Sciatic nerve (tissue), 2 donors: ENCODE measurements at places on chromosomes 1 and 21. TPM values are rescaled to one million over a fixed set of nuclear protein-coding genes. Genes with fewer than 3 reads are reported as not detected.
A peak's percentile ranks its signal among the peaks of the same experiment; 100 is the strongest.

- DNase-seq: no peak
Measured at GRCh38 chr1:6208723-6209660, 3.1 kb downstream of the RNF207 start.

DNA sequence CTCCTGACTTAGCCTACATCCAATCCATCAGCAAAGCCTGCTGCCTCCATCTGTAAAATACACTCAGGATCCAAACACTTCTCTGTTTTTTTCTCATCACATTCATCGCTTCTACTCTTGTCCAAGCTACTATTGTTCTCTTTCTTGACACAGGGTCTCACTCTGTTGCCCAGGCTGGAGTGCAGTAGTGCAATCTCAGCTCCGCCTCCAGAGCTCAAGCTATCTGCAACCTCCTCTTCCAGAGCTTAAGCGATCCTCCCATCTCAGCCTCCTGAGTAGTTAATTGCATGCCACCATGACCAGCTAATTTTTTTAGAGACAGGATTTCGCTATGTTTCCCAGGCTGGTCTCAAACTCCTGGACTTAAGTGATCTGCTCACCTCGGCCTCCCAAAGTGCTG is 44.3 kb upstream of the H6PD start:
- no peak for DNase-seq

The SERPINC1 gene
- not detected for total RNA-seq

The OR2L3 gene
- 0.13 TPM for total RNA-seq

The SPRR2B gene
- not detected for total RNA-seq

The SLC5A9 gene
- 0.40 TPM for total RNA-seq

GRCh38 chr1:62732331-62732730 is 44.1 kb upstream of the DOCK7 start:
- no peak for DNase-seq

DNA sequence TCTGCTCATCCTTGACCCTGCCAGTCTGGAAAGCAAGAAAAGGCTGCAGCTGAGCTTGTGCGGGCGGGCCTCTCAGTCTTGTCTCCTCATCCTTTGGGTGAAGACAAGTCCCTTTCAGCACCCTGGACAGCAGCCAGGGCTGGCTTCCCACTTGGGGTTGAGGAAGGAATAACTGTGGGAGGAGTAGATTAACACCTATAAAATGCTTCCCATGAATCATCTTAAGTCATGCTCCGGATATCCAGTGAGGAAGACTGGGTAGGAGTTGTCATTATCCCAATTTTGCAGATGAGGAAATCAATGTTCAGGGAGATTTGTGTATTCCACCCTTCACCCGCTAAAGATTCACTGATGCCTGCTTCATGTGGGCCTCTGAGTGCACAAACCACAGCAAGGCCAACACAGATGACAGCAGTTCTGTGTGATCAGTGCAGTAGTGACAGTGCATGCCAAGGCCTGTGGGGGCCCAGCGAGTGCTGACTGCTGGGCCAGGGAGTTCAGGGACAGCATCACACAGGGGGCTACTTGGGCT is 20.1 kb upstream of the COL16A1 start:
- DNase-seq: peak; percentile 86

The IGSF3 gene
- total RNA-seq: 2.5 TPM

DNA sequence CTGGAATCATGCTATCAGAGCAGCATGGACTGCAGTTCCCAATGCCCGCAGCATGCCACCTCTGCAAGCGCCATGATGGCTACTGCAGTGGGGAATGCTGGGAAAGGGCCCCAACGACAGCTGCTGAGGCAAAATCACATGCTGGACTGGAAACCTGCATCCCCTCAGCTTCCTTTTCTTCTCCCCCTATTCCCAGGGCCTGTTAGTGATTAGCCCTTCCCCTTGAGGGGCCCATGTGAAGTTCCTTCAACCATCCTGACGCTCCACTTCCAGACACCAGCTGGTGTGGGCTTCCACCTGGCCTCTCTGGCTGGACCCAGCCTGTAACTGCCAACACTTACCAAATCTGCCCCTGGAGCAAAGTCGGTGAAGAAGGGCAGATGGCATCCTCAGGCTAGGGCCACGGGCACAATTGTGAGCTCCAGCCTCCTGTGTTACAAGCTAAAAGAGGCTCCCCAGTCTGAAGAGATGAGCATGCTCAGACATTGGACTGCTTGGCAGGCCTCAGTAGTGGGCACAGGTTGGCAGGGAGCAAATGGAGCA is 22.1 kb upstream of the SDC3 start:
- peak; percentile 51 for DNase-seq

DNA sequence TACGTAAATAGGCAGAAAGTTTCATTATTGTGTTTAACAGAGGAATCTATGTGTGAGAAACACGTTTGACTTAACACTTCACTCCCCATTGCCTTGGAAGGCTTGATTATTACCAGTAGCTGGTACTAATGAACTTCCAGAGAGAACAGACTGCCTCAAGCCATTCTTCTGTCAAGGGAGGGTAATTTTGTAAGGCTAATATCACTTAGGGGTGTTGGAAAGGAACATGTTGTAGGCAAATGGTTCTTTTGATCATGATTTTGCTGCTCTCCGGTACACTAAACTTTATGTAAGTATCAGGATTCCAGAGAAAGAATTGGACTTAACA is 1.8 kb downstream of the LAMC1 start:
- DNase-seq: no peak

GRCh38 chr21:41504030-41504429 is 3.9 kb downstream of the TMPRSS2 start:
- DNase-seq: no peak

GRCh38 chr1:78687914-78688313 is 38.3 kb downstream of the IFI44 start:
- DNase-seq: no peak

The CRB1 gene
- total RNA-seq: 0.94 TPM

The ETS2 gene
- 139 TPM for total RNA-seq

- DNase-seq: no peak
Measured at GRCh38 chr1:22259551-22260282, 116.8 kb upstream of the WNT4 start.

The RNU1-1 gene
- 13,769 TPM for total RNA-seq

DNA sequence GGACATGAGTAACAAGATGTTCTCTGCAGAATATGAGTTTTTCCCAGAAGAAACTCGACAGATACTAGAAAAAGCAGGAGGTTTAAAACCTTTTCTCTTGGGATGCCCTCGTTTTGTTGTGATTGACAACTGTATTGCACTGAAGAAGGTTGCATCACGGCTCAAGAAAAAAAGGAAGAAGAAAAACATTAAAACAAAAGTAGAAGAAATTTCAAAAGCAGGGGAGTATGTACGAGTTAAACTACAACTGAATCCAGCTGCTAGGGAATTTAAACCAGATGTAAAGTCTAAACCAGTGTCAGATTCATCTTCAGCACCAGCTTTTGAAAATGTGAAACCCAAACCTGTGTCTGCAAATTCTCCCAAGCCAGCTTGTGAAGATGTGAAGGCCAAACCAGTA is 92.5 kb downstream of the TTC3 start:
- DNase-seq: no peak

DNA sequence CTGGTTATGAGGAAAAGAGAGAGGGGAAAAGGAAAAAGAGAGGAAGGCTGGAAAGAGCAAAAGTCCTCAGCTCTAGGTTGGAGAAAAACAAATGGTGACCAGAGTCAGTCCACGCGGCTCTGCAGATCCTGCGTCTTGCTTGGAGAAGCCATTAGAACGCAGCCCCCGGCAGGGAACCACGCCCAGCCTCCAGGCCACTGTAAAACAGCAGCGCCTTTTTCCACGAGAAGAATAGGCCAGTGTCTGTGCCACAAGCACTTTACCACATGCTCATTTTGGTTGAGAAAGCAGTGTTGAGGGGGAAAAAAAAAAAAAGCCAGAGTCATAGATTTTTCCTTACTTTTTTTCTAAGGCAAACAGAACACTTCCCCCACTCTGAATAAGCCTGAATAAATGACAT is 846.9 kb upstream of the ADAMTS5 start:
- peak; percentile 85 for DNase-seq

GRCh38 chr1:30123896-30124295 is 599.5 kb downstream of the MATN1 start:
- no peak for DNase-seq

- no peak for DNase-seq
Measured at GRCh38 chr21:35281956-35282355, 232.9 kb upstream of the RUNX1 start.

GRCh38 chr1:204461331-204462228 is 33.0 kb downstream of the PIK3C2B start:
- no peak for DNase-seq

GRCh38 chr1:107807405-107807804 is 157.6 kb downstream of the VAV3 start:
- DNase-seq: no peak

DNA sequence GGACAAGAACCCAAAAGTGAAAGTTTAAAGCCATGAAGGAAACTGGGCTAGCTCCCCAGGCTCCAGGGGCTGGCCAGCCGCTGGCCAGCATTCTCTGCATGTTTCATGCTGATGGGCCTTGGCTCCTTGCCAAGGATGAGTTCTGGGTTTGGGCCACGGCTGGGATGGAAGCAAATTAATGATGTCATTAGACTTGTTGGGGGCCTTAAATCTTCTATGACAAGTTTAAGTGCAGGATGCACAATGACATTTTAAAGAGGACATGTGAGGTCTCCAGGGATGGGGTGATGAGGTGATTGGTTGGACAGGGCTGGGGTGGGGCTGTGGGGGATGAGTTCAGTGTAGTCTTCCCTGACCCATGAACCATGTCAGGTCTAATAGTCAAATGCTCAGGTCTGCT is 199.6 kb downstream of the TRABD2B start:
- no peak for DNase-seq

GRCh38 chr21:21163904-21164303 is 165.7 kb downstream of the NCAM2 start:
- no peak for DNase-seq

DNA sequence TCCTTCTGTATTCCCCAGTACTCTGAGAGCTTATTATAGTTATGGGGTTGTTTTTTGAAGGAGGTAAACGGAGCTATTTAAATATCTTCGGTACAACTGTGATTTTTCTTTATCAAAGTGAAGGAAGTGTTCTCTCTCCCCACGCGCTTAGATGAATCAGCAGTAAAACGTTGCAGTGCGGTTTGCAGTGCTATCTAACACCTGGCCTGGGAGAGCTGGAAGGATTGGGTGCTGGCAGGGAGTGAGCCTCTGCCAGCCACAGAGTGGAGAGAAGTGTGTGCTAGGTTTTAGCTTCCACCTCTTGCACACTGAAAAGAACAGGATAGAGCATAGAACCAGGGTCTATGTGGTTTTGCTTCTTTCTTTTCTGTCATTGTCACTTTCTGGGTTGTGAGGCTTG is 165.9 kb downstream of the SDCCAG8 start:
- no peak for DNase-seq

DNA sequence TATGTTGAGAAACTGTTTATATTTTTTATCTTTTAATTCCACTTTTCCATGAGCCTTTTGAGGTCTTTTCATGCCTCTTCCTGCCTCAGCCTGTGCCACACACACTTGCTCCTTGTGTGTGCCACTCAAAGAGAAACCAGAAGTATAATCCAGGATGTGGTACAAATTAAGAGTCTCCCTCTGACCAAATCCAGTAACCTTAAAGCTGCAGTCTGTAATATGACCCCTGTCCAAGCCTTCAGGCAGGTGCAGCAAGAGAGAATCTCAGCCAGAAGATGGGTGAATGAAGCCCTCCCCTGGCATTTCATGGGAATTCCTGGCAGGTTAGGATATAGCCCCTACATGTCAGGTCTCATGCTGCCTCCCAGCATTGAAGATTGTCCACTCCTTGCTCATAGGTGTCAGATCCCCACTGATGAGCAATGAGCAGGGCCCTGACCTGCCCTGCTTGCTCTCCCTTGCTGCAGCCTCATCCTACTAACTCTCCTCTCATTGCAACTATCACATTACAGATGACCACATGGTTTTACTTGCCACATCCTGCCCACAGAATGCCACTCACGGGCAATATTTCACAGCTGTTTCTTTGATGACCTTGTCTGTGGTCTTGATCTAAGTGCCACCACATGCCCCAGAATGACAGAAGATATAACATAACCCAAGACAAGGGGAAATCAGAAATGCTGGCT is 169.3 kb downstream of the SEC16B start:
- DNase-seq: no peak

The HOOK1 gene
- 0.53 TPM for total RNA-seq

DNA sequence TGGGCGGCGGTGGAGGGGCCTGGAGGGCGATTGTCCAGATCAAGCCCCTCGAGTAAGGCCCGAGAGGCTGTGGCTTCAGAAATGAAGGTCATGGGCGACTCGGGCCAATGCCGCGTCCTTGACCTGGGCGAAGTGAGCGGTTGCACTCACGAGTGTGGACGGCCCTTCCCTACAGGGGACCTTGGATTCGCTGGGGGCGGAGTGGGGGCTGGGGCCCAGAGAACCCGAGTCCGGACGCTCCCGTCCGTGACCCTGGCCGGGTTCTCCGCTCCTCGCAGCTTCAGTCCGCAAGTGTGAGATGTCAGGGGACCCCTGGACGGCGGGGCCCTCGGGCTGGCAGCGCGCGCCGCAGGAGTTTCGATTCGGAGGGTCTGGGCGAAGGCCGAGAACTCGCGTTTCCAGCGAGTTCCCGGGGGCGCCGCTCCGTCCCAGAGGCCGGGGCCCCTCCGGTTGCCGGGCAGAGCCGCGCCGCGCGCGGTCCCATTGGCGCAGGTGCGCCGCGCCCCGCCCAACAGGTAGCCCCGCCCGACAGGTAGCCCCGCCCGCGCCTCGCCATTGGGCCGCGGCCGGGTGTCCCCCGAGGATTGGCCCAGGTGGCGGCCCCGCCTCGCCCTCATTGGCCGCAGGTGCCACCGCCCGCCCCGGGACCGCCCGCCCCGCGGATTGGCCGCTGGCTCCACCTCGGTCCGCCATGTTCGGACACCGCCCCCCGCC is at the start of gene PRKCZ:
PRKCZ (plus strand) TSS at position 694 of the 714 bp plus-strand sequence. CDS start 220 bp downstream, outside the sequence.
- DNase-seq: no peak

DNA sequence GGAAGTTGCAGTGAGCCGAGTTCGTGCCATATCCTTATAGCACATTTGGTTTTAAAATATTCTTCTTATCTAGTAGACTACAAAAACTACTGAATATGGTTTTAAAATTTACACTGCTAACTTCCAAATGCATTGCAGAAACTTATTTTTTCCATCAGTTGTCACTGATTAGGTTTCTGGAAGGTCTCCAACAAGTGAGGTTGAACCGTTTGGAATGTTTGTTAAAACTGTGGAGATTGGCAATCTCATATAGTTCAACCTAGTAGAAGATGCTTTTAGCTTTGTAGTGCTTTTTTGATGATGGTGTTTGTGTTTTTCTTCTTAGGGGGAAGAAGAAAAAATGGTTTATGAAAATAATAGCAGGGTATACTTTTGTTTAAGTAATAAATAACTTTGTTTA is 12.9 kb downstream of the CENPF start:
- DNase-seq: no peak
